CD4-positive, alpha-beta T cell treated with Interleukin-2 at 100 ng/mL for 4 hours (primary cell): ENCODE measurements at places on chromosomes 6 and 20.

DNA sequence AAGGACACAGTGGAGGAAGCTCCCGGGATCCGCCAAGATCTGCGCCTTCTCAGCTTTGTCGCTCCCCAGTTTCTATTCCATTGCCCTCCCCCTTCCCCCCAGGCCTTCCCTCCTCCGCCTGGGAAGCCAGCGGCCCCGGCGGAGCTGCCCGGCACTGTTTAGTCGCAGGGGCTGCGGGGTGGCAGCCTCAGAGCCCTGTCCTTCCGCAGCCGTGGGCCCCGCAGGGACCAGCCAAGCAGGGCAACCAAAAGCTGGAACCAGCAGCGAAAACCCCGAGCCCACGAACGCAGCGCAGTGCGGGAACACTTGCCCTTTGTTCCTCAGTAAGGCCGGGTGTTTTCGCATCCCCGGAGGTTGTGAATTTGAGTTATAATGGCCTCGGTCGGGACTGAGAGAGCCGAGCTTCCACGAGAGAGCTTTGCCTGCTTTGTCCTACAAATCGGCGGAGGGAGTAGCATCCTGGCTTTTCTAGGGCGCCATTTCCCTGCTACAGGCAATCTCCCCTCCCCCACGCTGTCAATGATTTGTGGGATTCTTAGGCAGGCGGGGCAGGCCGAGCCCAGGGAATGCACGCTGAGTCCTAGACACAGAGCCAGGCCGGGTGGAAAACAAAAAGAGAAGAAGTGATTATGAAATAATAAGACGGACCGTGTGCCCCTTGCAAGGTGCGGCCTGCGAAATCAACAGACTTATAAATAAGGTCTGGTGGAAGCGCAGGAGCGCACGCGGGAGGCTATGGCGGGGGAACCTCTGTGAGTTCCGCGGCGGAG lies 4.0 kb upstream of the TUBB2B start:
- no peak for DNase-seq

DNA sequence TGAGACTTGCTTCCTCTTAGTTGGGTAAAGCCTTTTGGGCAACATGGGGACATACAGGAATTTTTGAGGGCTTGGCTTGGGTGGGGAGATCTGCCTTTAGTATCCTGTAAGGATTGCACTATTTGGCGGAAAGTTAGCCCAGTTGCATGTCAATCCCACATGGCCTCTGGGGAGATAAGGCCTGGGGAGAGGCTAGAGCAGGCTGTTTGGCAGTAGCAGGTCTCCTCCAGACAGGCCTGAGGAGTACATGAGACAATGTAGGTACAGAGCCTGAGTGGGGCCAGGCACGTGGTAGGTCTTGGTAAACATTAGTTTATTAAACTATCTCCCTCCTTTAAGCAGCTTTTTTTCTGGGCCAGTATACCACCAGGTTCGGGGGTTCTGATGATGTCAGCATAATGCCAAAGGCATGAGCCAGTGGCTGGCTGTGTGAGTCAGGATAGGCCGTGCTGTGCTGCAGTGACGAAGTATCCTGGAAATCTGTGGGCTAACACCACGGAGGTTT lies 147.9 kb downstream of the VEGFA start:
- no peak for DNase-seq

DNA sequence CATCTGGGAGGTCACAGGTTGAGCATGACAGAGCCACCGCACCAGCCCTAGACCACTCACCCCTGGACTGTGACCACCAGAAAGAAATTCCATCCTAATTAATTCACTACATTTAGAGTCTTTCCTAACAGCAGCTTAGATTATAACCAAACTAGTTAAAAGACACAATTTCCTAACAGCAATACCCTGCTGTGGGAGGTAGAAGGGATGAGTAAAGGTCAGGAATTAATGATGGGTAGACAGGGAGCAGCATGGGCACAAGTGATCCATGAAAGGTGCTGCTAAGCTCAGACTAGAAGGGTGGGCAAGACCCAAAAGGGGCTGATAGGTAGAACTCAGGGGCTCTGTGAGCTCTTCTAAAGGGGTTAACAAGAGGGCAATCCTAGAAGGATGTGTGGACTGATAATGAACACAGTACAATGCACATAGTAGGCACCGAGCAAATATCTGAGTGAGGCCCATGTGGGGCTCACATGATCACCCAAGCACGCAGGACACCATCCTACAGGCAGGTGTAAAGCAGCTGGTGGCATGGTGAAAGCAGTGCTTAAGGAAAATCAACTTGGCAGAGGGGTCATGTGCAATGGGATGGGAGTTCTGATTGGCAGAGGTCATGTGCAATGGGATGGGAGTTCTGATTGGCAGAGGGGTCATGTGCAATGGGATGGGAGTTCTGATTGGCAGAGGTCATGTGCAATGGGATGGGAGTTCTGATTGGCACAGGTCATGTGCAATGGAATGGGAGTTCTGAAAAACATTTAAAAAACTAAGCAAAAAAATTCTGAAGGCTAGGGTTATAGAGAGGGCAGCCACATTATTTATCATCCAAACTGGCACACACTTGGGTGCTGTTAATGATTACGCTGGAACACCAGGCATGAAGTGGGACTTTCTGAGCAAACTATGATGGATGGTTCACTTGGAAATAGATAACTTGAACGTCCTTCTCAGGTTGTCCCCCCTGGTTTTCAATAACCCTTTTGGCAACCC lies 188.2 kb upstream of the FOXQ1 start:
- DNase-seq = no peak

DNA sequence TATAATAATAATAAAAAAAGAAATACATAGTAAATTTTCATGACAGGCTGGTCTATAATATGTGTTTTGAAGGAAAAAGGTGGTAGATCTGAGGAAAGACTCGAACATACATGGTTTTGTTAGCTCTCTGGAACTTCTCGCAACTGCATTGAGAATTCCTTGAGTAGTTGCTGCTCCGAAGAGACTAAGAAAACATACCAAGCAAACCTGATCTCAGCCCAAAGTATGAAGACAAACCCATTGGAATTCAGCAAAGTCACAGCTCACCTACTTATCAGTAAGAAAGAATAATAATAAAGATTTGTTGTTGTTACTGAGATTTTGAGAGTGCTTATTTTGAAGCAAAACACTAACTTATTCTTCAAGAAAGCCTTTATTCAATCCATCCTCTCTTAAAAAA lies 1107.1 kb upstream of the EYS start:
- no peak for DNase-seq

- peak; percentile 11 for DNase-seq
These were observed 12.3 kb downstream of the TGM2 start for GRCh38 chr20:38152621-38153221.

- DNase-seq = peak; percentile 19
These were observed 18.1 kb downstream of the TOP1 start for GRCh38 chr20:41046716-41047115.

GRCh38 chr20:50866036-50866685 lies 65.1 kb downstream of the ADNP start:
- DNase-seq = no peak

DNA sequence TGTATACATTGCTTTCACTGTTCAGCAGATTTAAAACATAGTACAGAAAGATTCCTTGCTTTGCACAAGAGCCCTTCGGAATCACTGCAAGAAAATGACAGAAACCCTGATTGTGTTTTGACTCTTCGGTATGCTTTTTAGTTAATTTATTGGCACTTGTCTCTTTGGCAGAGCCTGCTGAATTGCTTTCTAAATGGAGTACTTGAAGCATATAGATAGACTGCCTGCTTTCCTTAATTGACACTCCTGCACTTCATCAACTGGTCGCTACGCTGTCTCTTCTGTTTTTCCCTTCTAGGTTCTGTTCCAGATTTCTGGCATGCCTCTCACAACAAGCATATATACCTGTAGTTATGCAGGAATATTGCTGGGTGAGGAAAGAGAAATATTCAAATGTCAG lies 22.4 kb upstream of the RBM24 start:
- no peak for DNase-seq

DNA sequence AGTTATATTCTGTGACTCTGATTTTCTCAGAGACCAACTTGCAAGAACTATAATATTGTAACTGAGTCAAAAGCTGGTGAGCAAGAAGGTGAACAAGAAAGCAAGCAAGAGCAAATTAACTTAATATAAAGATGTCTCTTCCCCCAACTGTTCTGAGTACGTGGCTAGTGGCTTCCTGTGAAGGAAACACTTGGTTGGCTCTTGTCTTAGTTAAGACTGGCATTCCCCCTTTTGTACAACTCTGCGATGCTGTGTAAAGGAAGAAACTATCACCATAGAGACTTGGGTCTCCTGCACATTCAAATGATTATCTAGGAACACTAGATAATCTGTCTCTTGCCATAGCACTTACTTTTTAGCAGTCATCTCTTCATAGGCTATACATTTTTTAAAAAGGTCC lies 47.3 kb upstream of the TNFAIP3 start:
- DNase-seq = peak; percentile 74

DNA sequence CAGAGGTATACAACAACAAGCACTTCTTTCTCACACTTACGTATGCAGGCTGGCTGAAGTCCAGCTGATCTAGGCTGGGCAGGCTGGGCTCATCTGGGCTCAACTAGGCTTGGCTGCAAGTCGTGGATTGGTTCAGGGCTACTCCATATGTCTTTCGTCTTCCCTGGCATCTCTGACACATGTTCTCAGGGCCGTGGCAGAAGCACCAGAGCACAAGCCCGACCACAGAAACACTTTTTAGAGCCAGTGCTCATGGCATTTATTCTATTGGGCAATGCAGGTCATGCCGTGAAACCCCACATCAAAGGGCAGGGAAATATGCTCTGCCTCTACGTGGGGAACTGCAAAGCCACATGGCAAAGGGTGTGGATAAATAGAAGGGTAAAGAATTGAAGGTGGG lies 93.8 kb downstream of the RIN2 start:
- no peak for DNase-seq

- no peak for DNase-seq
These were observed 293.6 kb upstream of the STXBP5 start for GRCh38 chr6:146910611-146911010.

- DNase-seq = no peak
These were observed 3.0 kb downstream of the SRC start for GRCh38 chr20:37348792-37349516.
